Left ventricle myocardium inferior (tissue), 1 donor: ENCODE measurements at places on chromosomes 7 and 10.

- DNase-seq: no peak
These were observed 133.7 kb upstream of the RSU1 start for GRCh38 chr10:16950656-16951601.

- DNase-seq: no peak
These were observed 86.3 kb downstream of the RAB11FIP2 start for GRCh38 chr10:117960345-117960935.

GRCh38 chr10:86155054-86155921, 211.3 kb downstream of the GRID1 start:
- DNase-seq: no peak

- DNase-seq: no peak
These were observed 47.6 kb upstream of the TMEM72 start for GRCh38 chr10:44863344-44864047.

DNA sequence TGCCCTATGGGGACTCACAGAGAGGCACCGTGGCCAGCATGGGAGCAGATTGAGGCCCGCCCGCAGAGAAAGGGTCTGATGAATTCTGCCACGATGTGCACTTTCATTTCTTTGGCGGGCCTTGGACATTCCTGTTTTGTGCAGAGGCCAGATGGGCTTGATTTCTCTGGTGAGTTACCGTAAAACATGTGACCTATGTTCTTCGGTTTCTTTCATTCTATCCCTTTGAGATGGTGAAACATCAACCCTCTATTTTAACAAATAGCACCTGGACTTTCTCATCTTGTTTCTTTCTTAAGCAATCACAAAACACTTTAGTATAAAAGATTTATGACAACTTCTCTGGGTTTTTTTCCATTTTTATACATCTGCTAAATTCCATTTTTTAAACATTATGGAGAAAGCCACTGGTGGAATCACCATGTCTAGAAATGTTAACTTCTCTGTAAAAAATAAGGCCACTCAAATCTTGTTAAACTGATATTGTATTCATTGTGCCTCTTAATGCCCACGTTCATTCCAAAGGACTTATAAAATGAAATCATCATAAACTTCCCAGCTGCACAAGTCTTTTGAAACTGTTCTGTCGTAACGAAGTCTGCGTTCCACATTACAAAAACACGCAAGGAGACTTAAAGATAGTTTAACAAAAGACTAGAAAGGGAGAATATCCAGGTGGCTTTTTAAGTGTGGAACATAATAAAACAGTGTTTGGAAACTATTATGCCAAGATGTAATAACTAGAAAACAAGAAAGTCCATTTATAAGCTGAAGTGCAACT, 21.4 kb upstream of the ODAD2 start:
- DNase-seq: no peak

DNA sequence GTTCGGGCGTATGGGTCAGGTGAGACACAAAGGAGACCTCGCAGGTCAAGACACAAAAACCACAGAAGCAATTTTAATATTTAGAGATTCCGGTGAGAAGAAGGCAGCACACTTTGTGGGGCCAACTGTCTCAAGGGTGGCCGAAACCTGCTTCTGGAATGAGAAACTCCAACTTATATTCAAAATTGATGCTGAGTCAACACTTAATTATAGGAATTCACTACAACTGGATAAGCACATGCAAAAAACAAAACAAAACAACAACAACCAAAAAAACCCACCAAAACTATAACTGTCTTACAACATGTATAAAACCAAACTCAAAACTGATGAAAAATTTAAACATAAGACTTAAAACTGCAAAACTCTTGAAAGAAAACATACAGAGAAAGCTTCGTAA, 593.3 kb downstream of the POM121L12 start:
- DNase-seq: no peak

DNA sequence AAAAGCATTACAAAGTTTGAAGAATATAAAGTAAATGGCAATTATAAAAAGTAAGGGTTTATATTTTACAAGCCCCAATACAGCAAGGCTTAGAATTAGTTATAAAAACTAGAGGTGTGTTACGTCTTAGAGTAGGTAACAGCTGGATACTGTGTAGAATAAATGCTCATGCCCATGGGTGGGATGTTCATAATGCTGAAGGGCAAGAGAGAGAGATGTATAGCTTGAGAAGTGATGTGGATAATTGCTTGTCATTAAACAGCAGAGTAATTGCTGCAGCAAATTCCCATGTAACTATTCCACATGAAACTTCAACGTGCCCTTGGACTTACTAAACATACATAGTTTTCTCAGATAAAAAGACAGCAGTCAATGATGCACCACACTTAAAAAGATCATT, 233.8 kb downstream of the IMMP2L start:
- no peak for DNase-seq

DNA sequence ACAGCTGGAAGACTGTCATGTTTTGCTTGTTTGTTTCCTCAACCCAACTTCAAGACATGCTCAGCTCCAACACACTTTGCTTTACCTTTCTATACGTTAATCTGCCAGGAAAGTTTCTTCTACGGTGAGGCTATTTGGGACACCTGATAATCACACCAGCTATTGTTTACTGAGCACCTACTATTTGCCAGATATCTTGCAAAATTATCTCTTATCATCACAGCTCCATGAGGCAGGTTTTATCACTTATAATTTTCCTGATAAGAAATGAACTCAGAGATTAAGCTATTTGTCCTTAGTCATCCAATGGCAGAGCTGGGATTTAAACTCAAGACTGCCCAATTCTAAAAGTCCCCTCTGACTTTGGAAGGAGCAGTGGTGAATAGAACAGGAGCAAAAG, 117.4 kb downstream of the CREB5 start:
- no peak for DNase-seq

- DNase-seq: no peak
These were observed 310.5 kb upstream of the HGF start for GRCh38 chr7:82080254-82080927.

GRCh38 chr10:103853428-103854264, 1.7 kb downstream of the SH3PXD2A start:
- DNase-seq: no peak

DNA sequence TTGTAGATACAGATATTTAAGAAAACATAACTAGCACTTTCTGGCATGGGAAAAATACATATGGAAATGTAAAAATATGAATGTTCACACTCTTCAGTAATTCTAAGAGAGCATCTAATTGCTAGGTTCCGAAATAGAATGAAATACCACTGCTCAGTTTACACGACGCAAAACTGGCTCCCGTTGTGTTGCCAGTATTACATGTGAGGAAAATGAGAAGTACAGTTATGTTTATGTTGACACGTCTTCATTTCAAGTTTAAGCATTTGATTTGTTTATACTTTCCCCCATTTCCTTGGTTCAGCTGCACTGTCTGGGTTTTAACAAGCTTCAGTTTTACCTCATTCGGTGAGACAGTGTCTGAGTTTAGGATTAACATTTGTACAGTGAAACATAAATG, 275.8 kb upstream of the SEMA3D start:
- no peak for DNase-seq
